Right renal pelvis (tissue), 4 donors: ENCODE measurements at places on chromosomes 3 and 15. TPM values are rescaled to one million over a fixed set of nuclear protein-coding genes. Genes with fewer than 3 reads are reported as not detected.

The DPPA2 gene
- polyA plus RNA-seq: 0.81 TPM

The FBXL22 gene
- polyA plus RNA-seq: 2.1 TPM

The SAMMSON gene
- polyA plus RNA-seq: 0.11 TPM

The ISLR gene
- 58.5 TPM for polyA plus RNA-seq

The CHRNA3 gene
- 0.98 TPM for polyA plus RNA-seq

GRCh38 chr3:160754371-160754854 lies 1.6 kb upstream of the PPM1L start:
- DNase-seq: peak; percentile 43

GRCh38 chr3:37505415-37505814 lies 331.0 kb upstream of the LRRFIP2 start:
- DNase-seq: no peak

GRCh38 chr3:188581792-188582191 lies 427.8 kb downstream of the LPP start:
- no peak for DNase-seq

DNA sequence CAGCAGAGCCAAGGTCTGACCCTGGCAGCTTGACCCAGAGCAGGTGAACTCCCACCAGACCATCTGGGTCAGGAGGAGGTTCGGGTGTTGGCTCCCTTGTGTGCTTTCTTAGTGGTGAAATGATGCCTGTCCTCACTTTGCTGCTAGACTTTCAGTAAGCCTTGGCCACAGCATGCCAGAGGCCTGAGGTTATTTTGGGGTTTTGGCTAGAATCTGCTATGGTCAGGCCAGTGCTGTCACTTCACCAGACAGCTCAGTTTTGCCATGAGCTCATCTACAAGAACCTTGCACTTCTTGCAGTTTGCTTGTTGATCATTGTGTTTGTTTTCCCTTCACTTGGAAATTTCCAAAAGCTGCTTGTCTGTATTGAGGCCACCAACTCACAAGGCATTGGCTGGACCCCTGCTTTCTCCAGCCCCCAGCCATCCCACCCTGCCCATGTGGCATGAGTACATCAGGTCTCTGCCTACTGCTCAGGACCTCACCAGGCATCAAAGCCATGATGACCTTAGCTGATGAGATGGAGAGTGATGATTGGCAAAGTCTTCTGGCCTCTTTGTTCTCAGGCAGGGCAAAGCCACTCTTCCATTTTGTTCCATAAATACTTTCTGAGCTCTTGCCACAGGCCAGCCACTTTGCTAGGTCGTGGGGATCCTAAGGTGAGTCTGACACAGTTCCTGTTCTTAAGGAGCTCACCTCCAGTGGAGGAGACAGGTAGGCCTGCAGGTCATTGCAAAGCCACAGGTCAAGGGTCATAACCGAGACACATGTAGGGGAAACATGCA lies 122.6 kb downstream of the ARNT2 start:
- no peak for DNase-seq

DNA sequence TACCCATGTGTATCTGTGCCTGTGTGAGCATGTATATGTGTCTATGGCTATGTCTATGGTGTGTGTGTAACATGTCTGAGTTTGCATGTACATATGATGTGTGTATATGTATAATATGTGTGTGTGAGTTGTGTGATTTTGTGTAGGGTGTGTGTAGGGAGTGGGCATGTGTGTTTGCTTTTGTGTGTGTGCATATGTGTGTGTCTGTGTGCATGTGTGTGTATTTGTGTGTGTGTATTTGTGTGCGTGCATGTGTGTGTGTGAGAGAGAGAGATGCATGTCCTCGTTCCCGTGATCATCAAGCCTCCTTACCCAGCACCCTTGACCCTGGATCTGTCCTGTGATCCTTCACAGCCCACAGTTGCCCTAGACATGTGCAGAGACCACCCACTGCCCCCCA lies 79.5 kb downstream of the LINGO1 start:
- no peak for DNase-seq

DNA sequence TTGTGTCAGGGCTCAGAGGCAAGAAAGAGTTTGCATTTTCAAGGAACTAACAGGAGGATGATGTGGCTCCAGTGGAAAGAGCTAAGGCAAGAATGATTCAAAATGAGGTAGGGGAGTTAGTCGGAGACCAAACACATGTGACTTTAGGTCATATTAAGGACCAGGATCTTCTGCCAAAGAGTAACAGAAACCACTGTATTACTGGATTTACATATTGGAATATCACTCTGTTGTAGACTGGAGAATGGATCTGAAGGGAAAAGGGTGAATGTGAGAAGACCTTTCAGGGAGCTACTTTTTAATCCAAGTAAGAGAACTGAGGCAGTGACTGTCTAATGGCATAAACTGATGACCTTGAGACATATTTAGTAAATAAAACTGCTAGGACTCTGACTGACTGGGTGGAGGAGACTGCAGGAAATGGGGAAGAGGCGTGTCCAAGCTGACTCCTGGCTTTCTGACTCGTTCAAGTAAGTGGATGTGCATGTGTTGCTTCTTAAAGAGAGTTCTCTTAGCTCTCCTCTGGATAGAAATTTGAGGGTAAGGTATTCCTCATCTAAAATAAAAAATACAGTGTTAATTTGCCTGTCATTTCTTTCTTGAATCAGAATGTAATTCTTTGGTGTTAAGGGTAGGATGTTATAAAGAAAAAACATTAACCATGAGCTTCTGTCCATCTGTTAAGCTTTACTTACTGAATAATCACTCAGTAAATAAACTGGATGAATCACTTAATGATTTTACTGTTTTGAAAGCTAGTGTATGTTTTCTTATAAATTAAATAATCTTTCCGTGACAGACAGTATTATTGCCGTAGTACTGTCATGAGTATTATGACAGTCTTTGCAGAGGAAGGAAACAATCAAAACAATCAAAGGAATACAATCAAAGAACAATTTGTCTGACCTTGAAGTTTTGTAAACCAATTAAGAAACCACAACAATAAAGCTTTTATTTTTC lies 58.3 kb upstream of the CFAP20DC start:
- no peak for DNase-seq

GRCh38 chr15:40737048-40737447 lies 18.0 kb downstream of the RMDN3 start:
- no peak for DNase-seq

- DNase-seq: no peak
Observed at GRCh38 chr3:94225148-94225865, 162.4 kb downstream of the NSUN3 start.

DNA sequence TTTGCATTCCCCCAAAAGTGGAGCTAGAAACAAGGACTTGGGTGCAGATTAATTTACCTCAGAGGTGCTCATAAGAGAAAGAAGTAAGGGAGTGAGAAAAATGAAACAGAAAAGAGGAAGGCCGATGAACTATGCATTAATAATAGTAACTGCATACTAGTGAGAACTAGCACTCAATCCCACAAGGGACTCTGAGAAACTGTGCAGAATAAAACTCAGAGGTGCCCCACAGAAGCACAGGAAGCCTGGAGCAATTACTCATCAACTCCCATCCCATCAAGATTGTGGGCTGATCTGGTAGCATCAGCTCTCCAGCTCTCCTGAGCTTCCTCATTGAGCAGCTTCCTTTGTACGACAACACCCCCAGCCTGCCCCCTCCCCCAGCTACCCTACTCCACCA lies 50.8 kb downstream of the CLDN18 start:
- DNase-seq: no peak

- no peak for DNase-seq
Observed at GRCh38 chr3:159727506-159727905, 261.1 kb upstream of the IL12A start.

GRCh38 chr3:195033531-195034091 lies 237.3 kb downstream of the XXYLT1 start:
- DNase-seq: no peak

GRCh38 chr3:99410789-99411311 lies 227.5 kb upstream of the COL8A1 start:
- no peak for DNase-seq
